Activated naive CD8-positive, alpha-beta T cell treated with anti-CD3 and anti-CD28 coated beads, Interleukin-2, amount 10 ng/mL, durations not matched to agents 7 days and 5 days (primary cell): ENCODE measurements at places on chromosomes 11 and 22. TPM values are rescaled to one million over a fixed set of nuclear protein-coding genes. Genes with fewer than 3 reads are reported as not detected.
A peak's percentile ranks its signal among the peaks of the same experiment; 100 is the strongest.

DNA sequence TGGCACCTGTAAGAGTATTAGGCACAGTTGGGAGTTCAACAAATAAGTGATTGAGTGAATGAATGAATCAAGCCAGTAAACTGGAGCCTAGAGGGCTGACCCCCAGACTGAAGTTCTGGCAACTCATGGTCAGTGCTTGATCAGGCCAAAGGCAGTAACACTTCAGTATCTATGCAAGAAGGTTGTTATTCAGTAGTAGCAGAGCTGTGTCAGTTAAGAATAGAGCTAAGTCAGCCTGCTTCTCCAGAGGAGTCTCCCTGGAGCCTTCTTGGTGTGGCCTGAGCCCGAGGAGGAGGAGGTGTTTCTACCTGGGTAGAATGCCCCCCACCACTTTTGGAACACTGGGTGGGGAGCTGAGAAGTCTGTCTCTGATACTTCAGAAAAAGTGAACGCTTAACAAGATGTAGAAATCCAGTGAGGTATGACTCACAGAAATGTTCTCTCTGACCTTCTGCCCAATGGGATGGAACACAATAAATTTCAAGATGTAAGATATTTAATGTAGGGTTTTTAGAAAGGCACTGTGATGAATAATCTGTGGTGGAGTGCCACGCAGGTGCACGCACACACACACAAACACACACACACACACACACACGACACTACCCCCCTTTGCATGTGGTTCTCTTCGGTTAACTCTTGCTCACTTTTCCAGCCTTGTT, 219.9 kb downstream of the HIPK3 start:
- H3K27me3 ChIP-seq = no peaks in the 10 kb centered on the region
- no peak overlapping the region for H3K27ac ChIP-seq
- no peaks in the 10 kb centered on the region for H3K36me3 ChIP-seq
- DNase-seq = no peak

DNA sequence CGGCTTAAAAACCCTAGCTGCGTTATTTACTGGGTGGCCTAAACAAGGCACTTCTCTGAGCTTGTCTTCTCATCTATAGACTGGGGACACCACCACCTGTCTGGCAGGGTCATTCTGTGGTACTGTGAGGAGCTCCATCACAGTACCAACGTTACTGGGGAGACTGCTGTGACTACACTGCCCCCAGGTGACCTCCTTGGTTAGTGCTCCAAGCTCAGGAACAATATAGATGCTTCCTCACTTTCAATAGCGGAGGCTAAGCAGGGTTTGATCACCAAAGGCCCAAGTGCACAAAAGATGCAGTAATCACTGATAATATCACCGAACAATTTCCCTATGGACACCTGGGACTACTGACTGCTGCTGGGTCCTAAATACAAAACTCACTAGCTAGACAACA, 18.8 kb downstream of the PRPF19 start:
- DNase-seq = peak; percentile 55
- peaks cover 9% of the 10 kb centered on the region for H3K4me1 ChIP-seq
- H3K4me3 ChIP-seq = no peak overlapping the region
- H3K27ac ChIP-seq = no peak overlapping the region
- peaks cover 26% of the 10 kb centered on the region for H3K36me3 ChIP-seq

- H3K4me3 ChIP-seq = no peak overlapping the region
- H3K36me3 ChIP-seq = peaks cover 1% of the 10 kb centered on the region
- no peaks in the 10 kb centered on the region for H3K4me1 ChIP-seq
- H3K27me3 ChIP-seq = no peaks in the 10 kb centered on the region
- DNase-seq = no peak
Measured at GRCh38 chr11:17782145-17782544, 47.6 kb downstream of the KCNC1 start.

- peaks cover 33% of the 10 kb centered on the region for H3K4me1 ChIP-seq
- peak; percentile 78 for DNase-seq
- peak overlapping the region; percentile 85 for H3K27ac ChIP-seq
- H3K4me3 ChIP-seq = peak overlapping the region; percentile 79
- H3K27me3 ChIP-seq = peaks cover 1% of the 10 kb centered on the region
- peaks cover 19% of the 10 kb centered on the region for H3K36me3 ChIP-seq
Measured at GRCh38 chr11:67118181-67118766, 789 bp upstream of the KDM2A start.

DNA sequence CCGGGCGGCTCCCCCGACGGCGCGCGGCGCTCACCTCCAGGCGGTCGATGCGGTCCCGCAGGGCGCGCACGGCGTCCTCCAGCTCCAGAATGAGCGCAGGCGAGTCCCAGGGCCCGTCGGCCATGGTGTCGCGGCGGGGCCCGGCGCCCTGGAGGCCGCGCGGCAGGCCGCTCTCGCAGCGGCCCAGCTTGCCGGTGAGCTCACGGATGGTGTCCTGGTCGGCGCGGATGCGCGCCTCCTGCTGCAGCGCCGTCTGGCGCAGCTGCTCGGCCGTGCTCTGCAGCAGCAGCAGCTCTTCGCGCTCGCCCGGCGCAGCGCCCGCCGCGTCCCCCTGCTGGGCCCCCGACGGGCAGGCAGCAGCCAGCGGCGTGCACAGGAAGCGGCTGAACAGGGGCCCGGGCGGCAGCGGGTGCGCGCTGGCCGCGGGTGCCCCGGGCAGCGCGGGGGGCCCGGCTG, 599 bp downstream of the NPTXR start:
- H3K36me3 ChIP-seq = no peaks in the 10 kb centered on the region
- peaks cover 63% of the 10 kb centered on the region for H3K27me3 ChIP-seq
- H3K4me3 ChIP-seq = no peak overlapping the region
- peak; percentile 74 for DNase-seq

- H3K27me3 ChIP-seq = peaks cover 14% of the 10 kb centered on the region
- H3K4me3 ChIP-seq = no peak overlapping the region
- peaks cover 2% of the 10 kb centered on the region for H3K36me3 ChIP-seq
- peaks cover 5% of the 10 kb centered on the region for H3K4me1 ChIP-seq
Measured at GRCh38 chr11:77568916-77569675, 20.7 kb upstream of the AQP11 start.

CRYAB gene
- total RNA-seq = not detected

LRRC10B gene
- total RNA-seq = not detected

GRCh38 chr22:39493759-39494158, 8.3 kb upstream of the MIEF1 start:
- no peak for DNase-seq
- peaks cover 2% of the 10 kb centered on the region for H3K27me3 ChIP-seq
- no peak overlapping the region for H3K4me3 ChIP-seq
- no peaks in the 10 kb centered on the region for H3K36me3 ChIP-seq

CTSF gene
- 13.5 TPM for total RNA-seq

- peak; percentile 71 for DNase-seq
- peaks cover 37% of the 10 kb centered on the region for H3K4me1 ChIP-seq
- H3K4me3 ChIP-seq = peak overlapping the region; percentile 93
Measured at GRCh38 chr11:67504005-67504949, 886 bp downstream of the PITPNM1 start.

DNA sequence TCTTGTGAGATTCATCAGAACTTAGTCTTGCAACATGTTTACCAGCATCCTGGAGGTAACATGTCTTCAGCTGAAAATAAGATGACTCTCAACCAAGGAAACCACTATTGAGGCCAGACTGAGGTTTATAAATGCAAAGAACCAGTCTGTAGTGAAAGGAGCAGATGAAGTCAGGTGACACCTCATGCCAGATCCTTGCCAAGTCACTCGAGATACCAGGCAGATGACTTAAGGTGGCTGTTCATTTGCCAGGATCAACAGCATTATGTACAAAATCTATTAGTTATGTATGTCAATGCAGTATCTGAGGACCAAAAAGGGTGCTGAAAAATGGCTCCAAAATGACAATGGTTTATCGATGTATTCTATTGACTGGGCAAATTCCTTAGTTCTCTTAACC, 100.0 kb upstream of the SOX6 start:
- H3K27me3 ChIP-seq = no peaks in the 10 kb centered on the region
- DNase-seq = no peak
- H3K27ac ChIP-seq = no peak overlapping the region
- no peak overlapping the region for H3K4me3 ChIP-seq
- no peaks in the 10 kb centered on the region for H3K4me1 ChIP-seq

ETS1 gene
- 580 TPM for total RNA-seq

DNA sequence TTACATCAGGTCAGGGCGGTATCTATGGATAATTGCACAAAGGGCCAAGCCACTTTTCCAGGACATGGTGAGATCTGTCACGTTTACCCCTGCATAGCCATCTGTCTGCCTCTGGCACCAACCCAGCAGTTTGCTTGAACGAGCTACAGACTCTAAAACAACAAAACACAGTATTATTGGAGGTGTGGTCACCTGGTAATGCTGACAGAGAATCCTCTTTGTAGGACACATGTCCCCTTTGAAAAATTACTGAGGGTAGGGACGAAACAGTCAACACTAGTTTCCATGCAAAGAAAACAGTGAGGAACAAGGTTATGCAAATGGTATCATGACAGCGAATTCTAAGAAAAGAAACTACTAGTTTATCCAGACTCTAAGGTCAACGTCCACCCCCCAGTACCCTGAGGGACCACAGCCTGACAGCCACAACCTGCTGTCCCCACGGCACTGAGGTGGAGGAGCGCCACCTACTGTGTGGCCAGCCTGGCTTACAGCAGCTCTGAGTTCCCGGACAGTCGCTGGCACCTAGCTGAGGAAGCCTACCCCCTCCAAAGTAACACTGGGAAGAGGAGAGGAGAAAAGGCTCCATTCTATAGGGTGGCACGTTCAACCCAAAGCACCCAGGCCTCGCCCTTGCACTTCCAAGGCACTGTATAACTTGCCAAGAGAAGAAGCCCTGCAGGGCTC, 117.4 kb upstream of the BID start:
- H3K36me3 ChIP-seq = peaks cover 16% of the 10 kb centered on the region
- H3K27ac ChIP-seq = no peak overlapping the region
- H3K4me3 ChIP-seq = no peak overlapping the region
- DNase-seq = no peak
- no peaks in the 10 kb centered on the region for H3K27me3 ChIP-seq

GRCh38 chr11:115499891-115500290, 4.3 kb downstream of the CADM1 start:
- H3K27ac ChIP-seq = no peak overlapping the region
- no peaks in the 10 kb centered on the region for H3K4me1 ChIP-seq
- DNase-seq = no peak
- no peaks in the 10 kb centered on the region for H3K36me3 ChIP-seq
- no peak overlapping the region for H3K4me3 ChIP-seq
- H3K27me3 ChIP-seq = peaks cover 20% of the 10 kb centered on the region

GRCh38 chr22:49370627-49371301, 456.9 kb downstream of the BRD1 start:
- no peak overlapping the region for H3K27ac ChIP-seq
- no peak overlapping the region for H3K4me3 ChIP-seq
- H3K36me3 ChIP-seq = no peaks in the 10 kb centered on the region
- DNase-seq = no peak

DNA sequence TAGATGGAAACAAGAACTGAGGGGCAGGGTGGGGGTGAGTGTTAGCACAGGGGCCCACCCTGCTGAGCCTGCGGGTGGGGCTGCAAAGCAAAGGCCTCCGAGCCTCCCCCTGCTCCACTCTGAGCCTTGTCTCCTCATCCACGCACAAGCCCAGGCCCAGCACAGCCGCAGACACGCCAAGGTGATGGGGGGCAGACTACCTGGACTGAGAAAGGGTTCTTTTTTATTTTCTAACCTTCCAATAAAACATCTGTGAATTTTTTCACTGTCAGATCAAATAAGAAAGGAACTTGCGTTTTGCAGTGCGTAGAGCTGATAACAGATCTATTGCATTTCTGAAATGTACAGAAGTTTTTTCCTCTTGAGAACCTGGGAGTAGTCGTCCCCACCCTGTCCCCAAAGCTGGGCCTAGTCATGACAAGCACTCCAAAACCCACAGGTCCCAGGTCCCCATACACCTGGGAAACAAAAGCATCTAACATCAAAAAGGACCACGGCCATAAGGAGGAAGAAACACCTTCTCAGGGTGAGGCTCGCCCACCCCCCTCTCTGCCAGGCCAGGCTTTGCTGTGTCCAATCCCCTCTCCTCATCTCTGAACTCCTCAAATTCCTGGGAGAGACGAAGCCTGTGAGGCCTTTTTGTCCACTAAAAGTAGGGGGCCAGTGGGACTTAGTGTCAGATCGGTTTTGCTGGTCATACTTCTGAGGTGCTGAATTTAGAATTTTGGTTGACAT, 22.7 kb upstream of the CD5 start:
- DNase-seq = peak; percentile 41
- H3K27me3 ChIP-seq = no peaks in the 10 kb centered on the region
- H3K27ac ChIP-seq = peak overlapping the region; percentile 97
- peaks cover 9% of the 10 kb centered on the region for H3K36me3 ChIP-seq
- H3K4me1 ChIP-seq = peaks cover 78% of the 10 kb centered on the region
- peak overlapping the region; percentile 82 for H3K4me3 ChIP-seq

- H3K36me3 ChIP-seq = no peaks in the 10 kb centered on the region
- DNase-seq = no peak
- no peak overlapping the region for H3K4me3 ChIP-seq
- H3K4me1 ChIP-seq = no peaks in the 10 kb centered on the region
Measured at GRCh38 chr11:30143098-30143705, 87.6 kb upstream of the FSHB start.

RHOD gene
- total RNA-seq = 0.54 TPM

INSC gene
- total RNA-seq = not detected

GRCh38 chr11:112624431-112624830, 336.8 kb upstream of the NCAM1 start:
- peaks cover 3% of the 10 kb centered on the region for H3K4me1 ChIP-seq
- H3K36me3 ChIP-seq = no peaks in the 10 kb centered on the region
- peaks cover 11% of the 10 kb centered on the region for H3K27me3 ChIP-seq
- DNase-seq = no peak

DNA sequence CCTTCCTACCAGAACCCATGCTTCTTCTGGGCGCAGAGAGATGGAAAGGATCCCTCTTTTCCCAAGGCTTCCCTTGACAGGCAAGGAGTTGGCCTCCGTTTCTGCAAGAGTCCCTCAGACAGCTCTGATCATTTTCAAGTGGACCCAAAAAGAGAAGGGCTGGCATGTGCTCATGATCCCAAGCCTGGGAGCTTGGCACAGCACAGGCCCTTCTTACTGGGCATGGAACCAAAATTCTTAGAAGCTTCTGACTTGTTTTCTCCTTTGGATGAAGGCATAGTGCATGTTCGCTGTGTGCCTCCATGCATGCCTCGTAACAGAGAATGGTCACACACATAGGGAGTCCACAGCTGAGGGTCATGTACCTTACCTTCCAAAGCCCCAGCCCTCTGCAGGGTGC, 449.6 kb downstream of the MIAT start:
- no peak overlapping the region for H3K4me3 ChIP-seq
- no peaks in the 10 kb centered on the region for H3K4me1 ChIP-seq

DNA sequence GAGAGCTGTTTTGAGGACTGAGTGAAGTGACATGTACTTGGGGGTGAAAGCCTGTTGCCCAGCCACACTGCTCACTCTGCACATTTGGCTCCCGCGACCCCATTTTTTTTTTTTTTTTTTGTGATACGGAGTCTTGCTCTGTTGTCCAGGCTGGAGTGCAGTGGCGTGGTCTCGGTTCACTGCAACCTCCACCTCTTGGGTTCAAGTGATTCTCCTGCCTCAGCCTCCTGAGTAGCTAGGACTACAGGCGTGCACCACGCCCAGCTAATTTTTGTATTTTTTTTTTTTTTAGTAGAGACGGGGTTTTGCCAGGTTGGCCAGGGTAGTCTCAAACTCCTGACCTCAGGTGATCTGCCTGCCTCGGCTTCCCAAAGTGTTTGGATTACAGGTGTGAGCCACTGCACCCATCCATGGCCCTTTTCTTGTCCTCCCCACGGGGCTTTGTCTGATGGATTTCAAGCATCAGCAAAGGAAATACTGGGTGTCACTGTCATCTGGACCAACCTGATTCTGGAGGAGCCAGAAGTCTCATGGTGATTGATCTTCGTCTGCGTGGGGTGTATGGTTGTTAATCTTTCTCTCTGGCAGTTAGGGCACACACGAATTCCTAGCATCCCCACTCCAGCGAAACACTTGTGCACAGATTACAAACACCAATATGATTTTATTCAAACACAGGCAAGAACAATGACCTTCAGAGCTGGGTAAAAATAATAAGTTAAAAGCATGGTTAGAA, 3.4 kb upstream of the UCP3 start:
- peaks cover 36% of the 10 kb centered on the region for H3K36me3 ChIP-seq
- H3K4me3 ChIP-seq = no peak overlapping the region
- peak overlapping the region; percentile 81 for H3K27ac ChIP-seq
- no peaks in the 10 kb centered on the region for H3K27me3 ChIP-seq
